Stimulated activated CD4-positive, alpha-beta T cell treated with anti-CD3 and anti-CD28 coated beads, TNF-alpha, amount 100 ng/mL, for 1 hour (primary cell): ENCODE measurements at places on chromosomes 3 and 15.

GRCh38 chr3:39144095-39144747 lies 9.2 kb downstream of the CSRNP1 start:
- DNase-seq: no peak

DNA sequence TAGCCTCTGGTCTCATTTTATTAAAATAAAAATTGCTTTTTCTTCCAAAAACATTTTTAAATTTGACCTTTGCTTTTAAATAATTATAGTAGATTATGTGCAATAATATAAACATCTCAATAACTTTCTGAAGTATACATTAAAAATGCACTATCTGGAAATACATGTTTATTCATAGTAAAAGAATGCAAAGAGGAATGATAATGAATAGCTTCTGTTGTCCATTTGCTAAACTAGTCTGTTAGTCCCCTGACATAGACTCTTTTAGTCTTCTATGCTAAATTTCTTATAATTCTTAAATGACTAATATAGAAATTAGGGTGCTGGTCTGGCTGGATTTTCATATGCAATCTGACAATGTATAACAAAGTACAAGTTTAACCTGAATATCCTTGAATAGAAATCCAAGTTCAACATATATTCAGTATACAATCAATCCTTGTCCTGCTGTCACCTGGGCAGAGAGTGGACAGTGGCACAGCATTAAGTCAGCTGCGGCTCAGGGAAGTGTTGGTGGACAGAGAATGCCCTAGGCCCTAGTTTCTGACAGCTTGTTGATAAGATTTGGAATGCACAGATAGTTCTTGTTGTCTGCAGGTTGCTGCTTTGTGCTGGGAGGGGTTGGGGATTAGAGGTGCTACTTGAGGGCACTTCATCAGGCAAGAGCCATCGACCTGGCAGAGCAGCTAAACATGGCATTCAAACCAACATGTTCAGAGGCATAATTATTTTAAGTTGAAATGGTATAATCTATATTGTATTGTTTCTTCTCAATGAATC lies 161.7 kb downstream of the MBNL1 start:
- DNase-seq: no peak

GRCh38 chr15:66105286-66106265 lies 148.0 kb downstream of the MEGF11 start:
- DNase-seq: no peak

DNA sequence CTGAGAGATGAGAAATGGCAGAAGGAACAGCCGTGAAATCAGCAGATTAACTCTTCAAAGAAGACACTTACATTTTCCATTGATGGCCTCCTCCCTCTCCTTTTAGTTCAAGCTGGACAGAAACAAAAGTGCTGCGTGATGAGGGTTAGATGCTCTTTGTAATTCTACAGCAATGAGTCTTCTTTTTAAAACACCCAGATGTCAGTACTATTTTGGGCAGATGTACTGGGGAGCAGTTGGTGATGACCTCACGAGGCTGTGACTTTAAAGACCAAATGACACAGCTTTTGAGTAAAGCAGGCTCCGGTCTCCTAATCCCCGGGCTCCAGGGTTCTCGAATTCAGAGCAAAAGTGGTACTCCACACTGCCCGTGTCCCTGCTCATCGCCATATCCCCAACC lies 198.2 kb downstream of the SLCO3A1 start:
- no peak for DNase-seq

DNA sequence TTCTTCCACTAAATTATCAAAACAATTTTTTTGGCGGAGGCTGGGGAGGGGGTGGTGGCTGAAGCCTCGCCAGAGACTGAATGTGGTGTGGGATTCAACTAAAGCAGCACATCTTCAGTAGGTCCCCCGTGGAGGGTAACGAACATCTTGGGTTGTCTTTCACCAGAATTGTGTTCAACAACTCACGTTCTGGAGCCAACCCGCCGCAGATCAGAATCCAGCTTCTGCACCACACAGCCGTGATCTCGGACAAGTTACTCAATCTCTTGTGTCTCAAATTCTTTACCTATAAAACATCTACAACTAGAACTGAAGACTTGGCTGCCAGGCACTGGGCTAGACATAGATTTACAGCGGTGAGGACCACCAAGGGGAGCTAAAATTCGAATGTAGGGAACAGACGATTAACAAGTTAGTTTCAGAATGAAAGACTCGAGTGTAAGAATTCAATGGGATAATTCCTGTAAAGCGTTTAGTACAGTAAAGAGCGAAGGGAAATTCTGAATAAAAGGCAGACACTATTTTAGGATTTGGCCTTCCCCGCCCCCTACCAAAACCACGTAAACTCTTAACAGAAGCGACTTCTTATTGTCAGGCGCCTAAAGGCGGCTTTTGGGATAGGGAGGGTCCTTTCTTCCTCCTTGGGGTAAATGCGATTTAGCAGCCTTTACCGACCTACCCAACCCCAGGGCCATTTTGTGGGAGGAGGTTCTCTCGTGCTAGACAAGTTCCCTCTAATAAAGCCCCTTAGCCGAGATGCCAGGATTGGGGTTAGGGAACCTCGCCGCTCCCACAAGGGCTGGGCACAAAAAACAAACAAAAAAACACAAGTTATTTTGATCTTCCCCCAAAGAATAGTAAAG lies 697 bp upstream of the RAB5A start:
- no peak for DNase-seq

DNA sequence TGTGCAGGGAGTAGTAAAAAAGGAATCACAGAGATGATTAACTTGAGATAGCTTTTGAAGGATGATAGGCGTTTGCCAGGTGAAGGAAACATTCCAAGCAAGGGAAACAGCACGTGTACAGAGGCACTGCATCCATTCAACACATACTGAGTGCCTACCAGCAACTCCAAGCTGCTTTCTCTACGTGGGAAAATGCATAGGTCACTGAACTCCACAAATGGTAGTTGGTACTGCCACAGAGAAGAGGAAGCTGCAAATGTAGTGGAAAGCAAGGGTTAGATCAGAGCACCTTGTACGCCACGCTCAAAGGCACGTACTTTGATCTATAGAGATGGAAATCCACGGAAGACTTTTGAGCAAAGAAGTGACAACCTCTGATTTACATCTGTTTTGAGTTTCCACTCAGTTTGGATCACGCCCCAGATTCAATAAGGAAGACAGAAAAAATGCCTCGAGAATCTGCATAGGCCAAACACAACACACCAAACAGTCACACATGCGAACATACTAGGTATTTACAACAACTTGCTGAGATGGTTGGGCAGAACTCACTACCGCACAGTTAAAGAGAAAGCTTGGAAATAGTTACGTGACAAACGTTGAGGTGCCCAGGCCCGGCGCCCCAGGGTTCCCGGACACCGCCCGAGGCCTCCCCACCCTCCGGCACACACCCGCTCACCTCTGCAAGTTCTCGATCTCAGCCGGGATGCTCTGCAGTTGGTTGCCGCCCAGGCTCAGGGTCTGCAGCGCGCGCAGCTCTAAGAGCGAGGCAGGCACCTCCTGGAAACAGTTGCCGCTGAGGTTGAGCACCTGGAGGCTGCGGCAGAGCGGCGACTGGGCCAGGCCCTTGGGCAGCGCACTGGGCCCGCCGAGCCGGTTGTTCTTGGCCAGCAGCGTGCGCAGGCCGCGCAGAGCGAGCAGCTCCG lies 826 bp downstream of the LRRC58 start:
- DNase-seq: no peak

DNA sequence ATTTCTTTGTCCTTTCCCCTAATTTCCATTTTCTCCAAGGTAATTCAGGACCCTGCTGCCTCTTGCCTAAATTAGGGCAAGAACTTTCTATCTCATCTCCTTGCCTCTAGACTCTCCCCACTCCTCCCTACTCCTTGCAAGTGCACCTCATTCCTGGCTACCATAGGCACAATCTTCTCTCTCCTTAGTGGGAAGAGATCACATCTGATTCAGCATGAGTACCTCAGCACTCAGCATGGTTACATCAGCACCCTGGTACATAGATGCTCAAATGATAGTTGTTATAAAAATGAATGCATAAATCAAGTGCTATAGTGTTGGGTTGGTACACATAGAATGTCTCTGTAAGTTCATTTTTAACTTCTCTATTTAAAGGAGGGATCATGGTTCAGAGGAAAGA lies 313.4 kb upstream of the RASGRP1 start:
- no peak for DNase-seq
